ENCODE measurements at places on chromosomes 5 and 9.
A peak's percentile ranks its signal among the peaks of the same experiment; 100 is the strongest.

DNA sequence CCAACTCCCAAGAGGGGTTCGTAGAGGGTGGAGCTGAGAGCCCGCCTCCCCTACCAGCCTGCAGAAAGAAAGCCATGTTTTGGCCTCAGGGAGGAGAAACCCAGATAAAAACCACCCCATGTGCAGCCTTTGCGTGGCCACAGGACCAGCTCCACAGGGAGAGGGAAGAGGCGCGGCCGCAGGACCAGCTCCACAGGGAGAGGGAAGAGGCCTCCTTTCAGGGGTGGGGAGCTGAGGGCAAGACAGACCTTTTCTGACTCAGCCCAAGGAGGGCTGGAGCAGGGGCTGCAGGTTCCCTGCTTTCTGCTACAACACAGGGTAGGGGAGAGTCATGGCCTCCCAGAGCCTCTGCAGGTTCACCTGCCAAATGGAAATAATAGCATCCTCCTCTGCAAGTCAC is 37.6 kb upstream of the KCNMB1 start:
- DNase-seq, result no peak

GRCh38 chr5:40681363-40682153 is 1.8 kb downstream of the PTGER4 start:
- DNase-seq, result peak; percentile 19

GRCh38 chr5:10617103-10617502 is 53.2 kb downstream of the ANKRD33B start:
- no peak for DNase-seq

- DNase-seq, result no peak
Measured at GRCh38 chr9:69497816-69498215, 172.8 kb downstream of the ENTREP1 start.

- no peak for DNase-seq
Measured at GRCh38 chr5:82784521-82784920, 292.7 kb downstream of the TMEM167A start.

DNA sequence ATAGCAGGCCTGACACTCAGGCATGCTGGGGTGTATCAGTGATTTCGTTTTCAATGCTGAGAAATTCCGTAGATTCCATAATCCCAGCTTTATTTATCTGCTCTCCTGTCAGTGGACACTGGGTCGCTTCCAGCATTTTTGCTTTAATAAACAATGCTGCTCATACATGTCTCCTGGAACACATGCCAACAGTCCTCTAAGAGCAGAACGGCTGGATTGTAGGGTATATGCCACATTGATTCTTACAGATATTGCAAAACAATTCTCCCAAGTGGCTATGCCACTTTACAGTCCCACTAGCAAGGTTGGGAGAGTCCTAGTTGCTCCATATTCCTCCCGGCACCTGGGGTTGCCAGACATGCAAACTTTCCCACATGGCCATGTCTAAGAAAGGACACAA is 81.9 kb downstream of the RAPGEF1 start:
- no peak for DNase-seq

DNA sequence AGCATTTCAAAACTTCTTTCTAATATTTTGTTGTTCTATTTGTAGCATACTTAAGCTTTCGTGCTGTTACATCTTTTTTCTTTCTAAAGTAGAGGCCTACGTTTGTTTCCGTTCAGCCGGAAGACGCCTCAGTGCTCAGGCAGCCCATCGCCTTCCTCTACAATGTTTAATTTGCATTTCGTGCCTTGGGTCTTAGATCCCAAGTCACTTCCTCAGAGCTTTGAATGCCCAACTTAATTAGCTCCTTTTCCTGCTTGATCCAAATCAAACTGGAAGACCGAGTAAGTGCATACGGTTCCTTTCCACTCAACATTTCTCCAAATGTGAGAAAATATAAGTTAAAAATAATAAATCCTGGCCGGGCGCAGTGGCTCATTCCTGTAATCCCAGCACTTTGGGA is 43.2 kb downstream of the MRPL36 start:
- DNase-seq, result no peak

- DNase-seq, result no peak
Measured at GRCh38 chr5:145178641-145179523, 656.3 kb downstream of the PRELID2 start.

DNA sequence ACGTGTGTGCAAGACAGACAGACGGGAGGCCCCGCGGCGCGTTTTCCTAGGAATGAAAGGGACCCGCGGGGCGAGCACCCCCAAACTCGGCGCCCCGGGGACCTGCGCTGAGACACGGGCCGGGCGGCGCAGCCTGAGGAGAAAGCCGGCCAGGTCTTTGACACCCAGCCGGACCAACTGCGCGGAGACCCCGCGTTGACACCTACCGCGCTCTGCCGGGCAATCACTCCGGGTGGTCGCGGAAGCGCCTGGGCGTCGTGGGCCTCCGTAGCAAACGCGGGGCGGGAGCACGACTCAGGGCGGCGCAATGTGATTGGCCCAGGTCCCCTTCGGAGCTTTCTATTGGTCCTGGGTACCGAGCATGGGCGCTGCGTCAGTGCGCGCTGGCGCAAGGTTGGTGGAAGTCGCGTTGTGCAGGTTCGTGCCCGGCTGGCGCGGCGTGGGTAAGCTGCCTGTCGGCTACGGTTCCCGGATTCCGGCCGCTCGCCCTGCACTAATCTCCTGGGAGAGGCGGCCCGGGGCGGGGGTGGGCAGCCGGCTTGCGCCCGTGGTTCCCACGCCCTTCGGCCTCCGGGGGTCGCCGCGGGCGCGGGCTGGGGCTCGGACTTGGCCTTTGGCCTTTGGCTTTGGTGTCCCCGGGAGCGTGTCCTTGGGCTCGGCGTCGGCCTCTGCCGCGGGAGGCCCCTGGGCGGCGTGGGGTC is at the start of the genes FASTKD3 and MTRR:
Gene FASTKD3 (minus strand): TSS at position 259 of the 701 bp plus-strand sequence. CDS start 948 bp downstream, outside the sequence.
Gene MTRR (plus strand): TSS at position 376 of the 701 bp plus-strand sequence. CDS start 1,647 bp downstream, outside the sequence.
- peak; percentile 65 for DNase-seq

GRCh38 chr9:15158064-15158463 is 149.0 kb downstream of the TTC39B start:
- no peak for DNase-seq

DNA sequence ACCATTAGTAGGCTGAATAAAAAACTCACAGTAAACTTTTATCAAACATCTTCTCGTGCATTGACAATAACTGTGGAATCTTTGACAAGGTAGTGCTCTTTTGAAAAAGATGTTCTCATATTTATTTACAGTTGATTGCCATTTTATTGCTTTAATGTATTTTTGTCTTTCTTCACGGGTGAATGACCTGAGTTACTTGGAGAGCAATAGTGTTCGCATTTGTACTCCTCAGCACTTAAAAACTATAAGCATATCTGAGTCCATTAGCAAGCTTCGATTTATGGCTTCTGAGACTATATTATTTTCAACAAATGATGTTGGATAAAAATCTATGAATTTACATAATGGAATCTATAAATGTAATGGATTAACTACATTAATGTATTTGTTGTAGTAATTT is 1012.3 kb downstream of the CDH9 start:
- DNase-seq, result no peak

GRCh38 chr9:93562157-93562556 is 14.2 kb upstream of the PHF2 start:
- DNase-seq, result no peak

- no peak for DNase-seq
Measured at GRCh38 chr5:10519729-10520128, 44.1 kb upstream of the ANKRD33B start.

DNA sequence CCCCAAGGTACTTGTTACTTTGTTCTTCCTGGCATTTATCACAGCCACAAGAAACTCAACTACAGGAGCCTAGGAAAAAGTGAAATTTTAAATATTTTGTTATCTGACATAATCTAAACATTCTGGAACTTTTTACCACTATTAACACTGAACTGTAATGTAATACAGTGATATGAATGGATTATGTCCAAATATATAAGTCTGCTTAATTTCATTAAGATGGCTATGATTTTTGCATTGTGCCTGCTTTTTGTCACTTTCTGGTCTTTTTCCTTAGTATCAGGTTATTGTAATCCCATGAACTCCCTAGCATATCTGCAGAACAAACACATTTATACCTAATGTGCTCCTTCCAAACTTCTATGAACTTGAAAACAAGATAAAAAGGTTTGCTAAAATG is 35.8 kb downstream of the PJA2 start:
- DNase-seq, result no peak

DNA sequence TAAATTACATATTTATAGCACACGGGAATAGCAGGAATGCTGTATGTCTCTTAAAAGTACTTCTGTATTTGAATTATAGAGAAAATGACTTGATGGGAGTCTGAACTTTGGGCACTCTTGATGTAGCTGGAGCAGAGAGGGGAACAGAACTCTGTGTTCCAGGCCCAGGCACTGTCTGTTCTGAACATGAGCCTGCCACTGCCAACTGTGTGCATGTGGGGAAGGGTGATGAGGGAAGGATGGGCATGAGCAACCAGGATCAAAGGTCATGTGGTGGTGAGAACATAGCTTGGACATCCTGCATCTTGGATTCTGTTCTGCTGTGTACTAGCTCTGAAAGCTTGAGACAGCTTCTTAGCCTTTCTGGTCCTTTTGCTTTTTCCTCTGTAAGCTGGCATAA is 16.4 kb upstream of the ZBED3 start:
- no peak for DNase-seq

DNA sequence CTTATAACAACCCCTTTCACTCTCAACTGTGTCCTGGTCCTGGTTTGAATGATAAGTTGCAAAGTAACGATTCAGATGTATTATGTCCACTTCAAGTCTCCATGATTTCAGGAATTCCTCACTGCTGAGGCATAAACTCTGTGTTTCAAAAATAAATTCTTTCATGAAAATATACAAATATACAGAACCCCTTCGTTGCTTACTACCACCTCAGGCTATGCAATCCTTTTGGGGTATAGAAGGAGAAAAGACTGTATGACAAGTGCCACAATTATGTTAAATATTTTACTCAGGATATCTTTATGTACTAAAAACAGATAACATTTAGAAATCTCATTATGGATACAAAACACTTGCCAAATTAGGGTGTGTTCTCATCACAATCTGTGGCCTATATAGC is 190.7 kb downstream of the KCTD16 start:
- DNase-seq, result no peak

GRCh38 chr5:172082180-172082579 is 75.7 kb upstream of the FBXW11 start:
- DNase-seq, result no peak

Measured in bone marrow (tissue), 2 donors.